Right ventricle myocardium superior (tissue), 1 donor: ENCODE measurements at places on chromosomes 2 and 18. TPM values are rescaled to one million over a fixed set of nuclear protein-coding genes. Genes with fewer than 3 reads are reported as not detected.

Gene PRSS56
- total RNA-seq = 0.19 TPM

Gene ASB3
- 9.8 TPM for total RNA-seq

Gene LHCGR
- total RNA-seq = not detected

Gene GPR39
- total RNA-seq = not detected

Gene ALPP
- total RNA-seq = not detected

Gene HAT1
- total RNA-seq = 31.1 TPM

Gene ABCB11
- 0.13 TPM for total RNA-seq

Gene DGUOK
- total RNA-seq = 17.7 TPM

Gene TMEM17
- 1.7 TPM for total RNA-seq

Gene UPP2
- total RNA-seq = not detected

Gene TRPM8
- not detected for total RNA-seq

Gene RGPD4
- 0.11 TPM for total RNA-seq

Gene FAM237A
- not detected for total RNA-seq

Gene FAM228A
- 0.16 TPM for total RNA-seq

Gene CIB4
- not detected for total RNA-seq

Gene CD28
- 0.75 TPM for total RNA-seq

Gene UGT1A4
- not detected for total RNA-seq

Gene TUBB8B
- total RNA-seq = not detected

Gene CTNNA2
- total RNA-seq = not detected

Gene SKOR2
- total RNA-seq = not detected

Gene FNDC4
- total RNA-seq = 2.0 TPM

Gene NOSTRIN
- total RNA-seq = 14.0 TPM

Gene PMAIP1
- not detected for total RNA-seq

Gene CFC1
- not detected for total RNA-seq

Gene FTCDNL1
- 3.3 TPM for total RNA-seq

Gene SLC5A7
- 0.19 TPM for total RNA-seq

Gene GDF7
- 0.38 TPM for total RNA-seq
